ENCODE measurements at places on chromosomes 4 and X.
A peak's percentile ranks its signal among the peaks of the same experiment; 100 is the strongest.

DNA sequence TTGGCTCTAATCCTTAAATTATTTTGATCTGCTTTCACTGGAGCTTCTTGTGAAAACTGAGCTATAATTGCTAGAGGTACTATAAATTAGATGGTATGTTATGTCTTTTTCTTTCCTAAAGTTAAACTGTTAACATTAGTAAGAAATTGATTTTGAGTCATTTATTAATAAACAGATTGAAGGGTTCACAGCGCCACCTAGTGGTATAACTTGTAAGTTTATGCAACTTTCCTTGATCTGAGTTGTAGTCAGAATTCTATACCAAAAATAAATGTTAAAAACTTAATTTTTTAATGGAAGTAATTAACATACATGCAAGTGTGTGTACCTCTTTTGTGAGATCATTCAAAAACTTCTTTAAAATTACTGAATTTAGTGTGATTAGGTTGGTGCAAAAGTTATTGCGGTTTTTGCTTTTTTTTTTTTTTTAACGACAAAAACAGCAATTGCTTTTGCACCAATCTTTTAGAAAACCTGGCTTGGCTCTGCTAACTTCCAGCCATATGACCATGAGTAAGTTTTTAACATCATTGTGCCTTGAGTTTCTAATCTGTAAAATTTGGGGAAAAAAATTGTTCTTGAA lies 151.5 kb downstream of the CENPC start:
- no peak for DNase-seq

- no peak for DNase-seq
Measured at GRCh38 chrX:40784516-40785151, 49.3 kb upstream of the MED14 start.

DNA sequence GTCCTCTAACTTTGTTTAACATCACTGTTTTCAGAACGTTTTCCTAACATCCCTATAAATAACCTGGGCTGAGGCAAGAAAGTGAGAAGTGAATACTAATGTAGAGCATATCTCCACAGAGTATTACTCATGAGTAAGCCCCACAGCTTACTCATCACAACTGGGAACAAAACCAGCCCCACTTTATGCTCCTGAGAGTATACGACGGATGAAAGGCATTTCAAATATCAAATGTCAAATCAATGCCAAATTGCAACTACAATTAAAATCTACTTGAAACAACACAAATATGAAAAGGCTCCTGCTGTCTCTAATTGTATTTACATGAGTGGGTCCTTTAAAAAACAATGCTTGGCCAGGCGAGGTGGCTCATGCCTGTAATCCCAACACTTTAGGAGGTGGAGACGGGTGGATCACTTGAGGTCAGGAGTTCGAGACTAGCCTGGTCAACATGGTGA lies 41.2 kb downstream of the SH3RF1 start:
- DNase-seq: no peak

GRCh38 chr4:157887316-157887715 lies 285.5 kb downstream of the GASK1B start:
- DNase-seq: no peak

GRCh38 chr4:169102026-169102425 lies 92.0 kb upstream of the CBR4 start:
- DNase-seq: no peak

GRCh38 chr4:178255172-178255571 lies 812.9 kb upstream of the AGA start:
- DNase-seq: no peak

- peak; percentile 61 for DNase-seq
Measured at GRCh38 chrX:19334945-19335626, 8.6 kb upstream of the PDHA1 start.

DNA sequence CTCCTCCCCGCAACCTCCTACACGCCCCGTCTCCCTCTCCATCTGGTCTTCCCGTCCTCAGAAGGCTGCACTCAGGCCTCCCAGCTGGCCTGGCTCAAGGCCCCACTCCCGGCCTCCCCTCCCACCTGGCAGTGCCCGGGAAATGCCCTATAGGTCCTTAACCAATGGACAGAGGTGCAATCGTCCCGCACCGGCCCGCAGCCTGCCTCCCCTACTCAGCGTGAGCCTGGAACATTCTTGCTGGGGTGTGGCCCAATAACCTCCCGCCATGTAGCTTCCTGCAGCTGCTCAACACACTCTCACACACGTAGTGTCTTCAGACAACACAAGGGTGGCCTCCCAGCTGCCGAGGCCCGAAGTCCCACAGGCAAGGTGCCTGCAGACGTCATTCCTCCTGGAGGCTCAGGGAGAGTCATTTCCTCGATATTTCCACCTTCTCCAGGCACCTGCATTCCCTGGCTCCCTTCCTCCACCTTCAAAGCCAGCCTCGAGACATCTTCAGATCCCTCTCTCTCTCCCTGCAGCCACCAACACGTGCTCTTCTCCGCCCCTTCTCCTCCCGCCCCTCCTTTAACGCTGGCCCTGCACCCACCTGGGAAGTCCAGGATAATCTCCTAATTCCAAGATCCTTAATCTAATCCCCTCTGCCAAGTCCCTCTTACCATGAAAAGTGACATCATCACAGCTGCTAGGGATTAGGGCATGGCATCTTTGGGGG lies 56.2 kb downstream of the ADRA2C start:
- no peak for DNase-seq

- no peak for DNase-seq
Measured at GRCh38 chrX:2314831-2315365, 185.9 kb downstream of the DHRSX start.

DNA sequence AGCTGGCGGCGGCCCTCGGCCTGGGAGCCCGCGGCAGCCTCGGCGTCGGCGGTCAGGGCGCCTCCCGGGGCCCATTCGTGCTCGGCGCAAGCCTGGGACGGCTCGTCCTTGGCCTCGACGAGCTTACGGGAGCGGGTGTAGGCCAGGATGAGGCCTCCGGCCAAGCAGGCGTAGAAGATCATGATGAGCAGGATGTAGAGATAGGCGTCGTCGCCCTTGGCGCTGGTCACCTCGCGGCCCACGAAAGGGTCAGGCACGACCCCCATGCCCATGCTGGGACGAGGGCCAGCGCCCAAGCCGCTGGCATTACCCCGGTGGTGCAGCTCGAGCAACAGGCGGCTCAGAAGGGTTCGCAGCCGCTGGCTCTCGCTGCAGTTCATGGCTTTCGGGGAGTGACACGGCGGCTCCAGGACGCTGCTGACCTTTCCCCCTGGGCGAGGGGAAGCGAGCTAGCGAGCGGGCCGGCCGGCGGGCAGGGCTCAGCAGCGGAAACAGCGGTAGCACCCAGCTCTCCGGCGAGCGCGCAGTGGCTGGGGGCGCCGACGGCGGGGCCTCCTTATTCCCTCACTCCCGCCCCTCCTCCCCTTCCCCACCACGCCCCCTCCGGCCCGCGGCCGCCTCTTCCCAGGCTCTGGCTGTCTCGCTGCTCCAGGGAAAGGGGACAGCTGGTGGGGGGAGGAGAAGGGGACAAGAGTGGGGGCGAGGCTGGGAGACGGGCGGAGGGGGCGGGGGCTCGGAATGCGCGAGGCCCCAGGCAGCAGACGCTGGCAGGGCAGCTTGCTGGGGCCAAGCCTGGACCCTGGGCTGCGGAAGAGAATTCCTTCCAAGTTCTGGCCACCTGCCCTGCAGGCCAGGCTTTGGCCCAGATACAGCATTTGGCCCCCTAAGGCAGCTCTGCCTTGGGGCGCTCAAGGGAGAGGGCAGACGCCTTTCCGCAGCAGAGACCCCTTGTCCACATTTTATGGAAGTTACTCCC lies at the start of gene KCNE5:
KCNE5 (minus strand) TSS at position 532 of the 976 bp plus-strand sequence; CDS start at position 380, 152 bp downstream.
- DNase-seq: no peak

- no peak for DNase-seq
Measured at GRCh38 chr4:162837241-162837640, 329.4 kb downstream of the NAF1 start.

DNA sequence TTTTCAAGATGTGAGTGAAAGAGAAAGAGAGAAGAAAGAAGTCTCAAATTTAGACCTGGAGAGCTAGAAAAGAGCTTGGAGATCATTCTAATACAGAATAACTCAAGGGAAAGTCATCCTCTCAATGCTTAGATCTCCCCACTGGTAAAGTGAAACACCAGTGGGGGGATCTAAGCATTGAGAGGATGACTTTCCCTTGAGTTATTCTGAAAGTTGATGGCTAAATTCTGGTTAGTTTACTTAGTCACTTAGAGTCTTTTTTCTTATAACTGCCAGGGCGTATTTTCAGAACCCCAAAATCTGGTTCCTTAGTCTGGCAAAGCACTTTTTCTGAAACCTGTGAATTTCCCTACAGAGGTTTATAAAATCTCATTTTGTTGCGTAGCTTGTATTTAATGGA lies 198.6 kb downstream of the ARHGAP24 start:
- no peak for DNase-seq

- no peak for DNase-seq
Measured at GRCh38 chr4:106315476-106315967, 487 bp downstream of the TBCK start.

- DNase-seq: no peak
Measured at GRCh38 chr4:107164962-107165475, 128.9 kb upstream of the DKK2 start.

GRCh38 chr4:77360451-77360850 lies 203.4 kb downstream of the CCNG2 start:
- no peak for DNase-seq

DNA sequence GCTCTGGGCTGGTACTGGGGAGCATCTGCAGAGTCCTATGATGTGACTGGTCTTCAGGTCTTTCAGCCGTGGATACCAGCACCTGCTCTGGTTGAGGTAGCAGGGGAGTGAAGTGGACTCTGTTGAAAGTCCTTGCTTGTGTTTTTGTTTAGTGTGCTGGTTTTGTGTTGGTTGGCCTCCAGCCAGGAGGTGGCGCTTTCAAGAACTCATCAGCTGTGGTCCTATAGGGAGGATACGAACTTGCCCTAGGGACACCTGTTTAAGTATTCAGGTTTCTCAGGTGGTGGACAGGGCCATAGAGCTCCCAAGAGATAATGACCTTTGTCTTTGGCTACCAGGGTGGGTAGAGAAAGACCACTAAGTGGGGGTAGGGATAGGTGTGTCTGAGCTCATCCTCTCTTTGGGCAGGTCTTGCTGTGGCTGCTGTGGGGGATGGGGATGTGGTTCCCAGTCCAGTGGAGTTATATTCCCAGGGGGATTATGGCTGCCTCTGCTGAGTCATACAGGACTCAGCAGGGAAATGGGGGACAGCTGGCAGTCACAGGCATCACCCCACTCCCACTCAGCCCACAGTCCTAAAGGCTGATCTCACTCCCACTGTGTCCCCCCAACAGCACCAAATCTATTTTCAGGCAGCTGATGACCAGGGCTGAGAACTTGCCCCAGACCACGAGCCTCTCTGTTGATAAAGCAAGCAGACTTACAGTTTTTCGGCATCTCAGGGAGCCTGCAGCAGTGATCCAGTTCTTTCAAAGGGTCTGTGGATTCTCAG lies 24.1 kb downstream of the MSMO1 start:
- DNase-seq: no peak

GRCh38 chr4:144894573-144894972 lies 203.4 kb downstream of the ANAPC10 start:
- no peak for DNase-seq

DNA sequence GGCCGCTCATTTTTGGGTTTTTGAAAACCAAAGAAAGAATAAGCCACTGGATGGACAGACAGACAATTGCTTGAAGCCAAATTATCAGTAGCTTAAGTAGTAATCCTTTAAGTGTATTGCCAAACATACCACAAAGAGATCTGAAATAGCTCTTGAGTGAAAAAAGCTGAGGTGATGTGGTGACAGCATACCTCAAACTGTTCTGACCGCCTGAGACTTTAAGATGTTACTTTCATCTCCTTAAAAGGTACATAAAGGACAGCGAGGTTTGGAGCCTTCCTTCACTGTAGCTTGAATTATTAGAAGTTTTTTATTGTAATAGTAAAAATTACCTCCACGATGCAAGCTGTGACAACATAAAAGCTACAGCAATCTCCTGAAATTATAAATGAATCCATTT lies 271.5 kb upstream of the FAM241A start:
- DNase-seq: no peak
